Stimulated activated effector memory CD8-positive, alpha-beta T cell treated with anti-CD3 and anti-CD28 coated beads, Interleukin-12 subunit alpha, Interleukin-12 subunit beta, amount 100 ng/mL, for 72 hours (primary cell): ENCODE measurements at places on chromosomes 3 and 15.
A peak's percentile ranks its signal among the peaks of the same experiment; 100 is the strongest.

GRCh38 chr15:51801391-51801835 is 28.0 kb upstream of the TMOD3 start:
- no peak for DNase-seq

GRCh38 chr3:146159037-146159436 is 1.9 kb downstream of the PLOD2 start:
- no peak for DNase-seq

DNA sequence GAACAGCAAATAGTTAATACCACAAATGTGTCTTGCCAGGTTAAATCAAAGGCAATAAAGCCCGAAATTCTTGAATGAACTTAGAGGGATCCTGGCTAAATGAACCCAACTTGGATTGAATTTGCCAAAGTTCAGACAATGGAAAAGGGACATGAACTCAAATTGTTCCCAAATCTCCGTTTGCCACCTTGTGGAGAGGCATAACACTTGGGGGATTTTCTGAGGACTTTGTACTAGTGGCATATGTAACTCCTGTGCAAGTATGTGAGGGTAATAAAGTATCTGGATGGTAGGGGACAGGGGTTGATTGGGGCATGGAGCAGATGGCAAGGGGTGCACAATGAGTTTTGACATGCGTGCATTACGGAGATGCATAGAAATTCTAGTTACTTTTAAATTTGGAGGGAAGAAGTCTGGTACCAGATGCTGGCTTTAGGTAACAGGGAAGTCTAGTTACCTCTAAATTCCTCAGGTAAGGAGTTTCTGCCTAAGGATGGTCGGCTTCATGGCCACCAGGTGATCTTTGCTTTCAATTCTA is 1.2 kb upstream of the TCAIM start:
- no peak for DNase-seq

DNA sequence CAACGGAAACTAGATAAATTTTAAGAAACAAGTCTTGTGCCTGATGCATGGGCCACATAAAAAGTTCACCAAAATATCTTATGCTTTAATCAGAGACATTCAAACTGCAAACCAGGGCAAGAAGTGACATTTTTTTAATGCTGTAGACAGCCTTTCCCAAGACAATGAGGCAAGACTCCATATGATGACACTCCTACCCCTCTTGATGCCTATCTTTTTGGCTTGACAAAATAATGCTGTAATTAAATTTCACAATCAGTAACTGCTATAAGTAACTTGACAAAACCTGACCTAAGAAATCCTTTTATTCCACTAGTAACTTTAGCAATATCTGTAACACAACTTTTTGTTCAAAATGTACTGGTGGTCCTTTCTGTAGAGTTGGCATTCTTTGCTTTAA is 48.7 kb downstream of the ECT2 start:
- no peak for DNase-seq

DNA sequence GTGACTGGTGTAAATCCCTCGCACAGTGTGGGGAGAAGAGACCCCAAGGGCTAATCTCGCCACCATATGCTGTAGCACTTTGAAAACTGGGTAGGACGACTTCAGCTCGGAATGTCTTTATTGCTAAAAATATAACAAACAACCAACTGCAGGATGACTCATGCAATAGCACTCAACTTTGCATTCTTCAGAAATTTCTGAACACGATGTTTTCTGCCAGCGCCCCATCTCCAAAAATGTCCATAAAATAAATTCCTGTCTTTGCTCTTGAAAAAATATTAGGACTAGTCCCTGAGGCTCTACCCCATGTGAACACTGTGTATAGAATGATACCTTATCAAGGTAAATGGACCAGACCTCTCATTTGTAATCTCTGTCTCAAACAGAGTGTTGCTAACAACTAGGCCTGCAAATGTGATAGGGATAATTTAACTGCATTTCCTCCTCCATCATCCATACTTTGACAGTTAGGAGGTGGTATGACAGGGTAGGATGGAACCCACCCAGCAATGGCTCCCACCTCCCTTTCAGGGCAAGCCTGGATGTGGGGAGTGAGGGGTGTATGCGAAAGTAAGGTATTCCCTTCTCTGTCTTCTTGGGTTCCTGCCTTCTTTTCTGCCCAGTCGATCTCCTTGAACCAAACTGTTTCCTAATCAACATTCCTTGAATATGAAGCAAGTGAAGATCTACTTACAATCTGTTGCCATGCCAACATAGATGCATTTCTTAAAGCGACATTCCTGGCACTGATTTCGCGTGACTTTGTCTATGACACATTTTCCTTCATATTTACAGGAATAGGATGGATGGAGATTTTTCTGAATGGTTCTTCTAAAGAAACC is 201.1 kb downstream of the NR1D2 start:
- no peak for DNase-seq

DNA sequence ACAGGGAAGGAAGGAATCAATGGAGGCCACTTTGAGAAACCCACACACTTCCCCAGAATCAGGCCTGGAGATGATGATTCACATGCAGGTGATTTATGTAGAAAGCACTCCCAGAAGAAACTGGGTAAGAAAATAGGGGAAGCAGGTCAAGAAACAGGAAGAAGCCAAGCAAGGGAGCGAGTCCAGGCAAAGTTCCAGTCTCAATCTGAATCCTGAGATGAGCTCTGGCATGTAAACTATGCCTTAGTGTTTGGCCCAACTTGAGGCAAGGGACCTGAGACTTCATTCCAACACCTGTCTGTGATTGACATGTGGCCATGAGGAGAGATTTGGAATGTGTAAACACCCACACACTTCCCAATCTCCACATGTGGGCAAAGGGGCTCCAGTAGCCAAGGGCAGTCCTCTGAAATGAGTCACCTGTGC is 61.6 kb upstream of the CTNNB1 start:
- DNase-seq, result no peak

DNA sequence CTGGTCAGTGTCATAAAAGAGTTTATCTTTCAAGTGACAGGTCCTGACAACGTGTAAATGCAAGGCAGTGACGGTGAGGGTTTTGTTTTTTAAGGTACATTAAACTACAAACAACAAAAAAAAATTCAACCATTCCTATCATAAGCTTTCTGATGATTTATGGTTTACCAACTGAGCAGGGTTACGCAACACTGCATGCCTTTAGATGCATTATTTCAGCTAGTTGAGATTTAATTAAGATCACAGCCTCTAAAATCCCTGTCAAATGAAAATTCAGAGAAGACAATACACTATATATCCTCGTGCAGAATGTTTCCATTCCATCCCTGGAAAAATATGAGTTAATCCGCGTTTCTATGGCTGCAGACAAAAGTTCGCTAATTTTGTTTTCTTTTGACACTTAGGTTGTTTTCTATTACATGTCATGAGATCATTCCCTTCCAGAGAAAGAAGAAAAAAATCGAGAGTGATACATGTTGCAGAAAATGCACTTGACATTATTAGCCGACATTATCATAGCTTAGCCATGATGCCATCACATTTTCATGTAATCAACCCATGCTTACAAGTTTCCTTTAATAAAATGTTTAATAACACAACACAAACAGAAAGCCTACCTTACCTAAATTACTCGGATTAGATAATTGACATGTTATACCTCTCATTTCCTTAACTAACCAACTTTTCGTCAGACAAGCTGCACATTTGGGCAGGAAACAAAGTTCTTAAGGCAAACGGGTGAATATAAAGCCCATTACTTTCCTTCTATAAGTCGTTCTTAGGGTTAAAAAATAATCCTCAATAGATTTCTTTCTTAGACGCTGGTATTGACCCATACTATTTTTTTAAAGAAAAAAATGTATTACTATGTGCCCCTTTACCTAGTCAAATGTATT is 521.2 kb downstream of the FOXP1 start:
- DNase-seq, result no peak

DNA sequence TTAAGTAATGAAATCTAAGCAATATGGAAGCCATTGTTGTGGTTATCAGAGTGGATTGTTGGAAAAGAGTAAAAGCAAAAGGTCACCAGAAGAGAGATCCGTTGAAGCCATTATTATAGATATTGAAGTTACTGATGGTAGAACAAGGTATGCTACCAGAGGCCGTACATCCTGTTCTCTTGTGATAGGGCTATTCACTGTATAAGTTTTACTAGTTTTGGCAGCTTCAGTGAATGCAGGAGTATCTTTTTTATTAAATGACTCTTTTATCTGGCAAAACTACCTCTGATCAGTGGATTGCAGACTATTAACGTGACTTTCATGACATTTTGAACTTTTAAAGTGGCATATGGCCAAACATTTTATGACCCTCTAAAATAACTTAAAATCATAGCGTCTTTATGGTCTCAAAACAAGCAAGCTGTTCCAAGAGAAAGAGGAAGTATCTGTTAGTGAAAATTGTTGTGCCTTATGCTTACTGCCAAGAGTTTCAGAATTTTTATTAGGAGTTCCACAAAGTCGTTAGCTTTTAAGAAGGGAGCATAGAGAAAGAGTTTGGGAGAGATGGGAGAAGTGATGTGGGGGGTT is 102.9 kb downstream of the LRRC49 start:
- DNase-seq, result no peak

GRCh38 chr15:55250392-55250791 is 39.2 kb downstream of the RAB27A start:
- no peak for DNase-seq

DNA sequence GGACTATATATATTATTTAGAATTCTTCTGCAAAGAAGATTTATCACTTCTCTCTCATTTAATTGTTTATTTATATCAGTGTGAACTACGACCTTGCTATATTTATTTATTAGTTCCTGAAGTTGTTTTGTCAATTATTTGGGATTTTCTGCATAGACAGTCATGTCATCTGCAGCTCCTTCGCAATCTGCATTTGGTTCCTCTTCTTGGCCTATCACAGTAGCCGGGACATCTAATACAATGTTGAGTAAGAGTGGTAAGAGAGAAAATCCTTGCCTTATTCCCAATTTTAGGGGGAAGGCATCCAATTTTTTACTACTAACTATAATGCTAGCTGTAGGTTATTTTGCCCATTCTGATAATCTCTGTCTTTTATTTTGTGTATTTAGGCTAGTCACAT is 39.4 kb downstream of the FOXL2 start:
- DNase-seq, result no peak

- no peak for DNase-seq
Observed at GRCh38 chr15:54540721-54541120, 562.5 kb downstream of the UNC13C start.

DNA sequence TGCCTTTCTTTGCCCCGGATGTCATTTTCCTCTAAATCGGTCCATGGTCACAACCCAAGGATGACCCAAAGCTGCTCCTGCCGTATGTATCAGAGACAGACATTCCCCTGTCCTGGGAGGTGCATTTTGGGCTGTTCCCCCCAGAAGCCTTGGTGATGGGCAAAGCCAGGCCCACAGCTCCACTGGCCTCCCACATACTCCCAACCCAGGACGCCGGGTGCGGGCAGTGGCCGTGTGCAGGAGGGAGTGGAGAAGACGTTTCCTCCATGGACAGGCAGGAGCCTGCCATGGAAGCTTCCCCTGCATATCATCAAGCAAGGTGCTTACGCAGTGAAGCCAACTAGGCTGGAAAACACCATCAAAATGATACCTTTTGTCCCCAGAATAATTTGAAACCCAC is 175.0 kb downstream of the ATP10A start:
- DNase-seq, result no peak

- no peak for DNase-seq
Observed at GRCh38 chr3:190618330-190619030, 104.6 kb downstream of the IL1RAP start.

DNA sequence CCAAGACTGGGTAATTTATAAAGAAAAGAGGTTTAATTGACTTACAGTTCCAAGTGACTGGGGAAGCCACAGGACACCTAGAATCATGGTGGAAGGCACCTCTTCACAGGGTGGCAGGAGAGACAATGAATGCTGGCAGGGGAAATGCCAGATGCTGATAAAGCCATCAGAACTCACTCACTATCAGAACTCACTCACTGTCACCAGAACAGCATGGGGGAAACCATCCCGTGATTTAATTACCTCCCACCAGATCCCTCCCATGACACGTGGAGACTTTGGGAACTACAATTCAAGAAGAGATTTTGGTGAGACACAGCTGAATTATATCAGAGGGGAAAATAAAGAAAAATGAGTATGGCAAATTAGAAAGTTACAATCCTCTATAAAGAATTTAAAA is 310.9 kb downstream of the BCHE start:
- no peak for DNase-seq

DNA sequence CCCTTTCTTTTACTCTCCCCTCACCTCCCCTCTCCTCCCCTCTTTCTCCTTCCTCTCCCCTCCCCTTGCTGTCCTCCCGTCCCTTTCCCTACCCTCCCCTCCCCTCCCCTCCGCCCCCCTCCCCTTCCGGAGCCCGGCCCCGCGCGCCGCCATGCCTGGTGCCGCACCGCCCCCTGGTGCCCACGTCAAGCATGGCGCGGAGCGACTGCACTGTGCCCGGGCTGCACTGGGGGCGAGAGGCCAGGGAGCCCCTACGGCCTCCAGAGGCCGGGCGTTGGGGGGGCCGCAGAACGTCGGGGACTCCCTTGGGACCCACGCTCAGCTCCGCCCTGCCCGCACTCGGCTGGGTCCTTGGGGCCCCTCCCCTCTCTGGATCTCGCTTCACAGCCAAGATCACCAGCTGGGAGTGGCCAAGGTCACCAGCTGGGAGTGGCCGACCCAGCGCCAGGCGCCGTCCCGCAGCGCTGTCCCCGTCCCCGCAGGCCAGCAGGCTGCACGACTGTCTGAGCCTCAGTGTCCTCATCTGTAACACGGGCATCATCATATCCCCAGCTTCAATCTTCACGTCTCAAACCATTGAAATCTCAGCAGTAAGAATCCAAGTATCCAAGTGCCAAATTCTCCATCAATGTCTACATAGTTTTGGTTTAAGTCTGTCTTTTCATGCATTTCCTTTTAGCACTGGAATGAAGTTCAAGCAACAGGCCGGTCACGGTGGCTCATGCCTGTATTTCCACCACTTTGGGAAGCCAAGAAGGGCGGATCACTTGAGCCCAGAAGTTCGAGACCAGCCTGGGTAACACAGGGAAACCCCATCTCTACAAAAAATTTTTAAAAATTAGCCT is 42.5 kb downstream of the TPRA1 start:
- DNase-seq, result peak; percentile 85

DNA sequence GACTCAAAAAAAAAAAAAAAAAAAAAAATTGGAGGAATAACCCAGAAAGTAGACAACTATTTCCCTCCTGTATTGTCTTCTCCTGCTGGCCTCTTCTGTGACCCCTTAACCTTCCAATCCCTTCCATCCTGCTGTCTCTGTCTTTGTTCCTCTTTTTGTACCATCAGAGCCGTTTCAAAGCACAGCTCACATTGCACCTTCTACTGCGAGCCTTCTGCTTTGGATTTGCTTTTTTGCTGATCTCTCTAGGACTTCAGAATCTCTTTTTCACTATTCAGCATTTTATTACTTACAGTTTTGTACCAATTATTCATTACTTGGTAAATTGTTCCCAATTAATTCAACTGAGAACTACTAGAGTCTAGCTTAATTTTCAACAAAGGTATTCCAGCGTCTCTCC is 284.0 kb upstream of the TBL1XR1 start:
- DNase-seq, result no peak

GRCh38 chr15:66617137-66618090 is 51.6 kb upstream of the LCTL start:
- no peak for DNase-seq

DNA sequence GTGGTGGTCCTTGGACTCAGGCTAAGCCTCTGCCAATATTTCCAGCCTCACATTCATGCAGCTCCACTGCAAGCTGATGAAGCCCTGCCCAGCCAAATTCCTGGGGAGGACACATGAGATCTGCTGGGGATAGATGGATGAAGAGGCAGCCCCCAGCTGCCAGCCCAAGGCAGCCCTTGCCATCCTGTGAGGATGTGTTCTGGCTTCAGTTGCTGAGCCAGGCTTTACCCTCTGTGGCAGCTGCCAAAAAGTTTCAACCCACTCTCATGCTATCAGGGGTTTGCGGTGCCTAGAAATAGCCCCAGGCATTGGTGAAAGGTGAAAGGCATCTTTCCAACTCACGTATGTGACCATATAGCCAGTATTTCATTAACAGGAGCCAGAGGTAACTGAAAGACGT is 37.6 kb downstream of the C2CD4A start:
- DNase-seq, result no peak
